ENCODE measurements at places on chromosomes 2 and 18.

DNA sequence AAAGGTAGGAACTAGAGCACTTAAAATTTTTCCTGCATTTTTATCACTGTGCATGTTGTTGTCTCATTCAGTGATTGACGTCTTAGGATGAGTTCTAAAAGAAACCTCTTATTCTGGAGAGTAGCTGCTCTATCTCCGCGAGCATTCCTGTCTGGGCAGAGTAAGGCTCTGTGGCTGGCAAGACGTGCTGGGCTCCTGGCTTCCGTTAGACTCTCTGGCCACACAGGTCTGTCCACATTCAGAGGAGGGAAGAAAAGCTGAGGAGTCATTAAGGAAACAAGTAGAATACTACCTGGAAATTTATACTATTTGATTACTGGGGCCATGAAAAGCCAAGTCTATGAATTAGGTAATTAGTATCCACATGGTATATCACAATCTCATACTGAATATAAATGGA lies 138.0 kb upstream of the DNMT3A start:
- DNase-seq = no peak

GRCh38 chr2:195318440-195319111 lies 338.4 kb upstream of the SLC39A10 start:
- DNase-seq = peak; percentile 74

GRCh38 chr2:12606472-12607000 lies 110.2 kb upstream of the TRIB2 start:
- no peak for DNase-seq

GRCh38 chr2:49162151-49162550 lies 7.8 kb upstream of the FSHR start:
- no peak for DNase-seq

DNA sequence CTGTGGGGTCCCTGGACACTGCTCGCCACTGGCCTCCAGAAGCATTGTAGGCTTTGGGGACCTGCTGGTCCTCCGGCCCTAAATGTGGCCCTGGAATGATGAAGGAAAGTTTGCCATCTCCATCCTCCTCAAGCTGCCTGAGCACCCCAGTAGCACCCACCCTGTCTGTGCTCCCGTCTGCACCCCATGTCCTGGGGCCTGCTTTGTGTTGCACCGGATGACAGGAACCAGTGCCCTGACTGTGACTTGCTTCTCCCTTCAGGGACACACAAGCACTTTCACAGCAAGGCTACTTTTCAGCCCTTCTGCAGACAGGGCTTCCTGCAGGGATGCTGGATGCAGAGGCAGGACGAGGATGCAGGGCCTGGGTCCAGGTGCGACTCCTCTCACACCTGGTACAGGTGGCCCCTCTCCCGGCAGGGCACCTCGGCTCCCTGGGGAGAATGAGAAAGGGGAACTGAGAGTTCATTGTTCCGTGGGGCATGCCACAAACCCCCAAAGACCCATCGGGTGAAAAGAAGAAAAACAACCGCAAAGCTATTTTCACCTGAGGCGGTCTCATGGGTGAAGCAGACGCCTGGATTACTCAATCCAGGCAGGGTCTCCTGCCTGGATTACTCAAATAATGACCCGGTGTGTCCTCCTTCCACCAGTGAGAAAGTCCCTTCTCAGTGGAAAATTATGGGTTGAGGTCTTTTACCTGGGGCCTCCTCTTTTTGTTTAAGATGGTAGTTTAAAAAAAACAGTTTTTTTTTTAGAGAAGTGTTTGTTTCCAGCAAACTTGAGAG lies 74.9 kb downstream of the LONRF2 start:
- no peak for DNase-seq

GRCh38 chr2:217942731-217943335 lies 60.0 kb downstream of the TNS1 start:
- DNase-seq = no peak

DNA sequence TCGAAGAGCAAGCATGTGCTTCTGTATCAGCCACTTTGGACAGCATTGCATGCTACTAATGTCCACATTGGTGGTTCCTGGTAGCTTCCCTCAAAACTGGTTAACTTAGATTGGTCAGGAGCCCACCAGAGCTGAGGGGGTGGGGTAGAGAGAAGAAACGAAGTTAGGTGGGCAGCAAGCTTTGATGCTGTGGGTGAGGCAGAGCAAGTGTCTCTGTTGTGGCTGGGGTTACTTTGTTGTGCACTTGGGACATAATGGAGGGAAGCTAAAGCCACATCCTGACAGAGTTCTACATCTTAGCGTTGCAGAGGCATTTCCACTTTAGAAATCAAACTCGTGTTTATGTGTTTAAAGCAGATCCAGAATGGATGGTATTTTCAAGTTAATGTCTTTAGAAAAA lies 82.7 kb downstream of the FAM168B start:
- DNase-seq = no peak

GRCh38 chr2:33812707-33813106 lies 213.6 kb upstream of the FAM98A start:
- no peak for DNase-seq

GRCh38 chr2:80238692-80239469 lies 65.7 kb downstream of the LRRTM1 start:
- no peak for DNase-seq

DNA sequence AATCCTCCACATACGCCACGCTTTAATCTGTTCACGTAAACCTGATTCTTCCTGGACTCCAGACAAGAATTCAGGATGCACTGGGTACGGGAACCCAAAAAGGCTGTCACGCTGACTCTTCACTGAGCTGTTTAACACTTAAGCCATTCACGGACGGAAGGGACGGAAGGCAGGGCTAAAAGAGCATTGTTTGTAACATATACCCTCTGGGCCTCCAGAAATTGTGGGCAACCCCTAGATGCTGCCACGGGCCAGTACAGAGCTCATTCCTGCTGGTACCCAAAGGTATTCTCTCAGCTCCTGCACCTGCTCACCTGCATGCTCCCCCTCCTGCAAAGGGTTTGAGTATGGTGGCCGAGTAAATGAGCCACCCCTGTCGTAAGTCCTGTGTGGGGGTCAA lies 45.6 kb upstream of the RMP24 start:
- no peak for DNase-seq

GRCh38 chr2:174771136-174771535 lies 6.9 kb upstream of the CHRNA1 start:
- DNase-seq = no peak

GRCh38 chr2:150167711-150168110 lies 319.8 kb downstream of the RND3 start:
- DNase-seq = no peak

DNA sequence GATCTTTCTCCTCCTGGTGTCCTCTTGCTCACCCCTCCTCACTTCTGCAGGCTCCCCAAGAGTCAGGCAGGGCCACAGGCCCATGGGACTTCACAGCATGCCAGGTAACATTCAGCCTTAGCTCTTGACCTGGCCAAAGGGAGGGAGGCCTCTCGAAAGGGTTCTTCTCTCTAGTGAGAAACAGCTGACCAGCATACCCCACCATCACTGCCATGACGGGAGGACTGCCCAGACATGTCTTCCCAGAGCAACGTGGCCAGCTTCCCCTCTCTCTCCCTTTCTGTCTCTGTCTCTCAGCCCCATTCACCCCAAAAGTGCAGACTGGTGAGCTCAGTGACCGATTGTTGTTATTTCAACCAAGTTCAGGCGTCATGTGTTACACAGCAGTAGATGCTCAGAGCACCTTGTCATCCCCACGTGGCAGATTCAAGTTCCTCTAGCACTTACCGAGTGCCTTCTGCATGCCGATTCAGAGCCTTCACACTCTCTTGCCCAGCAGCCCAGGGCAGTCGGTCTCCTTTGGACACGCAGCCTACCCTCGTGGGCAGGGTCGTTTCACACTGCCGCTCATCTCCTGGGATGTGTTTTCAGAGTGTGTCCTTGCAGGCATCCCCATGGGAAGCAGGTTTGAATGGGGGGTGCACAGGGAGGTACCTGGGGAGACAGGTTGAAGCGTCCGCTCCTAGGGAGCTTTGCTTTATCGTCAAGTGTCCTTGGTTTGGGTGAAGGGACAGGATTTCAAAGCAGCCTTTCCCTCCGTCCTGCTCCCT lies 259.9 kb downstream of the NDUFA10 start:
- no peak for DNase-seq

- DNase-seq = no peak
Measured at GRCh38 chr2:222418739-222419138, 5.6 kb upstream of the SGPP2 start.

GRCh38 chr2:118047380-118047826 lies 33.5 kb upstream of the CCDC93 start:
- no peak for DNase-seq

GRCh38 chr2:189178054-189178453 lies 1.5 kb downstream of the COL5A2 start:
- DNase-seq = no peak

- no peak for DNase-seq
Measured at GRCh38 chr2:217655651-217656050, 347.1 kb downstream of the TNS1 start.

- no peak for DNase-seq
Measured at GRCh38 chr2:120052597-120052996, 39.7 kb downstream of the EPB41L5 start.

DNA sequence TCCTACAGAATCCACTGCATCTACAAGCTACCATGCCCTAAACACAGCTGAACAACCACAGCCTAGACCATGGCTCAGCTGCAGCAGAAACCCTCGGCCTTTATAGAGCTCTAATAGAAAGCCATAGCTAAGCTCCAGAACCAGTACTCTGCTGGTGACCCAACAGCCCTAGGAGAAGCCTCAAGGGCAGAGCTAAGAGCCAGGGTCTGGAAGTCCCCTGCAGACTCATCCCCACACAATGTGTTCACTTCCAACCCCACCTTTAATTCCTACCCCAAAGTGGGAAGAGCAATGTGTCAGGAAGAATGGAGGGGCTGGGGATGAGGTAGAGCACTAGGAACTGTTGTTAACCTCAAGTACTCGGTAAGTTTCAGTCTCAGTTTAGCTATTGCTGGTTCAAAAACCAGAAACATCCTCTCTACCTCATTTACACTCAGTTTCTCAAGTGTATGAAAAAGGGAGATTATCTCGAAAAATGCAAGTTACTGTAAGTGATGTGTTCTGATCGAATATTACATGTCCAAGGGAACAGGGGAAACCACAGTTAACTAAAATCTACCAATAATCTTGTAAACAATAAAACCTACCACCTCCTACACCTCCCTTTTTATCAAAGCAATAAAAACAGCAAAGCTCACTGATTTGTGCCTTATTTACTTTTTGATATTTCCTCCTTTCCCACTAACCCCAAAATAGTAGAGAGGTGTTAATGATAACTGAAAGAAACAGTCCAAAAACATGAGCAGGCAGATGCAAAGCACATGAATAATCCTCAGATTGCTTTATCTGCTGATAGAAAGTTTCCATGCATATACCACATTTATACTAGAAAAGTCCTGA lies 36.2 kb downstream of the THADA start:
- DNase-seq = no peak

GRCh38 chr2:41720331-41721251 lies 327.2 kb upstream of the PKDCC start:
- no peak for DNase-seq
